ENCODE measurements at places on chromosomes 5 and 9. TPM values are rescaled to one million over a fixed set of nuclear protein-coding genes. Genes with fewer than 3 reads are reported as not detected.

IL33 gene
- total RNA-seq, result not detected

DNA sequence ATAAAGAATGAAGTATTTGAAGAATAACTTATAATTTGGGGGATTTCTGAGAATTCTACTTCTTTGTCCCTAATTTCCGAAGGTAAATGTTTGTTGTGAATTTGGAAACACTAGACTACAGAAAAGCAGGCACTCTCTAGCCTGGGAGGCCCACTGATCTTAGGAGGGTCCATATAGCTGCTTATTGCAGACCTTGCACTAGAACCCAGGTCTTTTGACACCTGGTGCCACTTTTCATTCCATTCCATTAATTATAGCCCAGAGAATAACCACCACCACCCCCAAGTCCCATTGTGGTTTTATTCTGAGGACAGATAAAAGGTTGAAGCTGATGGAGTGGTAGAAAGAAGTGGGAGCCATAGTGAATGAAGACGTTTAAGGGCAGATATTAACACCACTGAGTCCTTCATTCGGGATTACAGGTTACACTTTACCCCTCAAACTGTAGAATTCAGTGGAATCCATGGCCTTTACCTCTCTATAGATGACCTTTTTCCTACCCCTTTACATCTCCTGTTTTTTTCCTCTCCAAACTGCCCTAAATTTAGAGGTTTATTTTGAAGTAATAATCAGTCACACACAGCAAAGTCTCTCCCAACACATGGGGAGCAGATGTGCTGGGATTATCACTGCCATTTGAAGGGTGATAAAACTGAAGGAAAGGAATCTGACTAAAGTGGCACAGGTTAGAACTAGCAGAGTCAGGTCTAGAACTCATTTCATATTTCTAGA, 12.0 kb upstream of the PSMD5 start:
- H3K27ac ChIP-seq, result no peak overlapping the region
- H3K27me3 ChIP-seq, result peaks cover 5% of the 10 kb centered on the region
- no peak for DNase-seq
- peaks cover 21% of the 10 kb centered on the region for H3K4me1 ChIP-seq

DNA sequence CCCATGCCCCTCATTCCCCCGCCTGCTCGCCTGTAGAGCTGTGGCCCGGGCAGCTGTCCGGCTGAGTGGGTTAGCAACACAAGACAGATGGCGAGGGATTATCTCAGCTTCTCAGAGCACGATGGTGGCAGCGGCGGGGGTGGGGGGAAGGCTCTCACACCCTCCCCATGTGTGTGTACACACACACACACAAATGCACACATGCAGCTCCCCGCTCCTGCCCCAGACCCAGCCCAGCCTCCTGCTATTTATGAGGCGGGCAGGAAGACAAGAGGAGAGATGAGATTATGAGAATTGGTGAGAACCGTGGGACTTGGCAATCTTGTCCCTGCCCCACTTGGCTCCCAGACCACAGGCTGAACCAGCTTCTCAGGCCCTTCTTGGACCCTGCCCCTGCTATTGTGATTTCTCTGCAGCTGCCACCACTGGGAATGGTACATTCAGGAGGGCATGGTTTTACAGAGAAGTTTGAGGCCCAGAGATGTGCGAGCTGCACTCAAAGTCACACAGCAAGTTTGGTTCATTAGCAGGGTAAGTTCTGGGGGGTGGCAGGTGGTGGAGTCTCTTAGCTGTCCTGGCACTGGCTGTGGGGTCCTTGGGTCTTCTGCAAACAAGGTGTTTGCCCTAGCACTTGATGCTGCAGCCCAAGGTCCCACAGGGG, 51.0 kb upstream of the PSD2 start:
- peak overlapping the region; percentile 99 for H3K27ac ChIP-seq
- peaks cover 50% of the 10 kb centered on the region for H3K27me3 ChIP-seq
- no peaks in the 10 kb centered on the region for H3K36me3 ChIP-seq
- peak; percentile 71 for DNase-seq

GRCh38 chr5:159488516-159488915, 158.2 kb upstream of the IL12B start:
- H3K27me3 ChIP-seq, result no peaks in the 10 kb centered on the region
- H3K4me3 ChIP-seq, result no peak overlapping the region
- no peak for DNase-seq

DNA sequence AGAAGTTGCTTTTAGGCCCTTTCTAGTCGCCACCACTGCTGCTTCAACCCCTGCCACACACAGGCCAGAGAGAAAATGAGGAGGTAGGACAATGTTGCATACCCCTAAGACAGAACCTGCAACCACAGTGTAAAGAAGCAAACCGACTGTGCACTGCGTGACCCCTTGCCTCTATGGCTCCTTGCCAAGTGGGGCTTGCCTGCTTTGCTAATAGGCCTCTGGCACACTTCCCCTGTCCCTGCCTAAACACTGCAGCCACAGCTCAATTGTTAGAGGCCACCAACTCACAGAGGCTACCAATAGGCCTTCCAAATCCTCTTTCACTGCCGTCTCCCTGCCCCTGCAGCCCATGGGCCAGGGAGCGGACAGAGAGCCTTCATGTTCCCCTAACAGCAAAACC, 280.1 kb downstream of the CDH10 start:
- H3K4me3 ChIP-seq, result no peak overlapping the region
- H3K4me1 ChIP-seq, result peaks cover 2% of the 10 kb centered on the region
- peaks cover 2% of the 10 kb centered on the region for H3K27me3 ChIP-seq
- DNase-seq, result no peak

- H3K27me3 ChIP-seq, result peaks cover 22% of the 10 kb centered on the region
- DNase-seq, result peak; percentile 79
- no peak overlapping the region for H3K4me3 ChIP-seq
Observed at GRCh38 chr9:131478421-131478868, 24.3 kb upstream of the POMT1 start.

DNA sequence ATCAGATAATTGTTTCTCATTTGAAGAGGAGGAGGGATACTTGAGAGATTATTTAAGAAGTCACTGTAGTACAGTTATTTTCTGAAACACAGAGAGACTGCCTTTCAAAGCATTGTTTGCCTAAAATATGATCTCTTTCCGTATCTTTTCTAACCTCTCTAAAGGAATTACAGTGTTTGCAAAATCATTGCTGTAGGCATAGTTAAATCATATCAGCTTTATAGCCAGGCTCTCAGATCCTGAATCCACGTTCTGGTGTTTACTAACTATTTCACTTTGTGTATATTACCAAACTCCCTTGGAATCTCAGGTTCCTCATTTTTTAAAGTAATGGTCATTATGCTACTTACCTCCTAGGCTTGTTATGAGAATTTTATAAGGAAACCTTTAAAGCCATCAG, 1151.6 kb upstream of the CDH9 start:
- H3K36me3 ChIP-seq, result no peaks in the 10 kb centered on the region
- peaks cover 18% of the 10 kb centered on the region for H3K4me1 ChIP-seq
- H3K27ac ChIP-seq, result no peak overlapping the region
- no peaks in the 10 kb centered on the region for H3K27me3 ChIP-seq
- H3K4me3 ChIP-seq, result no peak overlapping the region

- no peak overlapping the region for H3K4me3 ChIP-seq
- H3K36me3 ChIP-seq, result peaks cover 24% of the 10 kb centered on the region
- DNase-seq, result no peak
- H3K27me3 ChIP-seq, result no peaks in the 10 kb centered on the region
- no peak overlapping the region for H3K27ac ChIP-seq
Observed at GRCh38 chr9:97372580-97372979, 39.3 kb upstream of the TDRD7 start.

DNA sequence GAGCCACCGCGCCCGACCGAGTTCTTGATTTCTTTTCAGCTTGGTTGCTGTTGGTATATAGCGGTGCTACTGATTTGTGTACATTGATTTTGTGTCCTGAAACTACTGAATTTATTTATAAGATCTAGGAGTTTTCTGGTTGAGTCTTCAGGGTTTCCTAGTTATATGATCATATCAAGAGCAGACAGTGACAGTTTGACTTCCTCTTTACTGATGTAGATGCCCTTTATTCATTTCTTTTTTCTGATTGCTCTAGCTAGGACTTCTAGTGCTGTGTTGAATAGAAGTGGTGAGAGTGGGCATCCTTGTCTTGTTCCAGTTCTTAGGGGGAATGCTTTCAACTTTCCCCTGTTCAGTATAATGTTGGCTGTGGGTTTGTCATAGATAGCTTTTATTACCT, 17.4 kb upstream of the LRRC19 start:
- no peaks in the 10 kb centered on the region for H3K4me1 ChIP-seq
- H3K4me3 ChIP-seq, result no peak overlapping the region
- H3K27me3 ChIP-seq, result no peaks in the 10 kb centered on the region
- peaks cover 10% of the 10 kb centered on the region for H3K36me3 ChIP-seq

GRCh38 chr5:134465816-134466240, 54.1 kb upstream of the CDKN2AIPNL start:
- H3K36me3 ChIP-seq, result no peaks in the 10 kb centered on the region
- H3K4me3 ChIP-seq, result peak overlapping the region; percentile 68
- peaks cover 8% of the 10 kb centered on the region for H3K27me3 ChIP-seq
- peak; percentile 78 for DNase-seq

DNA sequence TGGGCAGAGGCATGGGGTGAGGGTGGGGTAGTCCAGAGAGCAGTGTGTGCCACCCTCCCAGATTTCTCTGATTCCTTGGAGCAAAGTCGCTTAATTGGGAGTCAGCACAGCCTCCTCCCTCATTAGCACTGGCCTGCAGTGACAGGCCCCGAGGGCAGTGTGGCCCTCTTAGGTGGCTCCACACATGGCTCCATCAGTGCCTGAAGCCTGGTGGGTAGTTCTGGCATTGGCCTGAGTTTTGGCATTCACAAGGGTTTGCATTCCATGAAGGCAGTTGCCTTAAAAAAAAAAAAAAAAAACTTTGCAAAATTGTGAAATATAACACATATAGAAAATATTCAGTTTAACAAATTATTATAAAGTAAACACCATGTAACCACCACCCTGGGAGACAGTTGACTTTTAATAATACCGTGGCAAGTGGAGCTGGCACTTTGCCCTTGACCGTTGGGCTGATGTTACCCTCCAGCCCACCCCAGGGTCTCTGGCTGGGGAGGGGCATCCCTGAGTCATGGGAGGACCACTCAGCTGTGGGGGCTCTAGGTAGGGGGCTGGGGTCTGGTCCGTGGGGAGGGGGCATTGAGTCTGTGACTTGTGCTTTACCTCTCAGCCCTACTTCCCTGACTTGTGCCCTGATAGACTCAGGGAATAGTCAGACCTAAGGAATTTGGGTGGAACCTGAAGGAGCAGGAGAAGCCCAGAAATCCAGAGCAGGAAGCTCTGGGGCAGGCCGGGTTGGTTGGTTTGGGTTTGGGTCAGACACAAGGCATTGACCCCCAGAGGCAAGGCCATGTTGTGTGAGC, 51.3 kb upstream of the PITX1 start:
- no peak overlapping the region for H3K27ac ChIP-seq
- DNase-seq, result no peak
- H3K36me3 ChIP-seq, result no peaks in the 10 kb centered on the region
- no peak overlapping the region for H3K4me3 ChIP-seq

DNA sequence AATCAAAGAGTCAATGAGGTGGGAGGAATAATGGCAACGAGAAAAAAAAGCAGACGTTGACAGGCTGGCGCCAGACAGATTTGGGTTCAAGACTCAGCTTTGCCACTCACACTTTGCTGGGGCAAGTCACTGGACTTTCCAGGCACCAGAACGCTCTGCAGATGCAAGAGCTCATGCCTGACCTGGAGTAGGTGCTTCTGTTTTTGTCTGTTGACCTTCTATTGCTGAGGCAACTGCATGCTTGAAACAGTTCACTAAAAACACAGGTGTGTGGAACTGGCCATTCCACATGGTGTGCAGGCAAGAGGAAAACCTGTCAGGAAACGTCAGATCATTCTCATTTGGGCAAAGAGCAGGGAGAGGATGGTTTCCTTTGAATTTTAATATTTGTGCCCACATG, 161.2 kb upstream of the SMIM23 start:
- peak overlapping the region; percentile 9 for H3K4me3 ChIP-seq
- no peak for DNase-seq
- peaks cover 7% of the 10 kb centered on the region for H3K27me3 ChIP-seq
- H3K4me1 ChIP-seq, result peaks cover 9% of the 10 kb centered on the region
- peaks cover 11% of the 10 kb centered on the region for H3K36me3 ChIP-seq

- peaks cover 4% of the 10 kb centered on the region for H3K4me1 ChIP-seq
- peaks cover 7% of the 10 kb centered on the region for H3K27me3 ChIP-seq
- H3K36me3 ChIP-seq, result peaks cover 4% of the 10 kb centered on the region
- no peak for DNase-seq
- H3K4me3 ChIP-seq, result no peak overlapping the region
Observed at GRCh38 chr9:109449036-109449798, 48.9 kb downstream of the PTPN3 start.

PLCXD3 gene
- 0.93 TPM for total RNA-seq

GRCh38 chr9:37700900-37701299, 50.1 kb downstream of the FRMPD1 start:
- H3K36me3 ChIP-seq, result no peaks in the 10 kb centered on the region
- DNase-seq, result no peak
- H3K4me3 ChIP-seq, result no peak overlapping the region
- peaks cover 2% of the 10 kb centered on the region for H3K4me1 ChIP-seq
- H3K27ac ChIP-seq, result no peak overlapping the region

DENND4C gene
- total RNA-seq, result 34.5 TPM

IFNA2 gene
- total RNA-seq, result not detected

GRCh38 chr5:144585681-144586080, 415.0 kb downstream of the KCTD16 start:
- no peak overlapping the region for H3K27ac ChIP-seq
- no peaks in the 10 kb centered on the region for H3K36me3 ChIP-seq
- H3K4me1 ChIP-seq, result peaks cover 3% of the 10 kb centered on the region
- DNase-seq, result no peak
- H3K4me3 ChIP-seq, result no peak overlapping the region
- peaks cover 1% of the 10 kb centered on the region for H3K27me3 ChIP-seq

GRCh38 chr9:114094971-114095370, 4.1 kb downstream of the KIF12 start:
- no peak for DNase-seq
- peaks cover 3% of the 10 kb centered on the region for H3K4me1 ChIP-seq
- no peaks in the 10 kb centered on the region for H3K36me3 ChIP-seq
- H3K4me3 ChIP-seq, result no peak overlapping the region
- peaks cover 7% of the 10 kb centered on the region for H3K27me3 ChIP-seq
- H3K27ac ChIP-seq, result no peak overlapping the region

DNA sequence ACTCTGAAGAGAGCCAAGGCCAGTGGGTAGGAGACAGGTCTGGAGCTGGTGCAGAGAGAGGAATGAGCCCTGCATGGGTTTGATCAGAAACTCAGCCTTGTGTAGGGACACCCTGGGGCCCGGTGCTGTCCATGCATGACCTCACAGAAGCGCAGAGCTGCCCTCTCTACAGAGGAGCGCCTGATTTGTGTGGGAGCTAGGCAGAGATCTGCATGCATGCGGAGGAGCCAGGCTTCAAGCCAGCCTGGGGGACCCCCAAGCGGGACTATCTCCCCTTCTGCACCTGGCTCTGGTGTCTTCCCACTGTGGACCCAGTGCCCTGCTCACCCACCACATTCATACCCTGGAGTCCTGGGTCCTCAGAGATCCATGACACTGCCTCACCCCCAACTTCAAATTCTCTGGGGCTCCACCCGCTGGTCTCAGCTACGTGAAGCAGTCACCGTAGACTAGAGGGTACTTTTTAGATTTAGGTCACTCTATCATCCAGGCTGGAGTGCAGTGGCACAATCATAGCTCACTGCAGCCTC, 2.6 kb upstream of the LCN2 start:
- peaks cover 3% of the 10 kb centered on the region for H3K4me1 ChIP-seq
- no peak overlapping the region for H3K27ac ChIP-seq
- DNase-seq, result no peak
- H3K4me3 ChIP-seq, result no peak overlapping the region
